ENCODE measurements at places on chromosomes 6 and 20.

DNA sequence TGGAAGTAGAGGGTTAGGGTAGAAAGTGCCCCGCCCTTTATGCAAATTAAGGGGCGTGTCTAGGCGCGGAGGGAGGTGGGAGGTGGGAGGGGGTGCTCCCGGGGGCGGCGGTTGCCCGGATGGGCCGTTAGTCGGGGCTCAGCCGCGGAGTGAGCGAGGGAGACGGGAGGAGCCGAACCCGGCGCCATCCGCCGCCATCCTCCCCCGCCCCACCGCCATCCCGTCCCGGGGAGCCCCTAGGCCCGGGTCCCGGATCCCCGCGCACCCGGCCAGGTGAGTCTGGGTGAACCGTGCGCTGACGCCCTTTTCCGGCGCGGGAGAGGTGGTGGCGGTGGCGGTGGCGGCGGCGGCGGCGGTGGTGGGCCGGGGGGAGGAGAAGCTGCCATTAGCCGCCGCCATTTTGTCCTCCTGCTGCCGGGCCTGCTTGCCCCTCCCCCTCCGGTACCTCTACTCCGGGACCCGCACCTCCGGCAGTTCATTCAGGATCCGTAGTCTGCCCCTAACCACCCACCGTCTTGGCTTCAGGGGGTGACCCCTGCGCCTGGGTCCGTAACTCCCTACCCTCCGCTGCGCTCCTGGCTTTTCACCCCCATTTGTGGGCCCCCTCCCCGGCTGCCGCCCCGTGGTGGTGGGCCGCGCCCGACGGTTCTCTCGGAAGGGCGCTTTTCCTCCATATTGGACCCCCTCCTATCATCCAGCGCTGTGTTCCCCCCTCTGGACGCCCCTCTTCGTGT lies at the start of gene PRRC2A:
TSS of gene PRRC2A (plus strand) at position 130 of the 734 bp plus-strand sequence. CDS start 2,075 bp downstream, outside the sequence.
- H3K4me1 ChIP-seq: peaks cover 38% of the 10 kb centered on the region
- H3K36me3 ChIP-seq: peaks cover 34% of the 10 kb centered on the region
- peak within 1 kb of the TSS; percentile 74 for H3K4me3 ChIP-seq
- DNase-seq: peak; percentile 90
- peak within 1 kb of the TSS; percentile 99 for H3K27ac ChIP-seq

DNA sequence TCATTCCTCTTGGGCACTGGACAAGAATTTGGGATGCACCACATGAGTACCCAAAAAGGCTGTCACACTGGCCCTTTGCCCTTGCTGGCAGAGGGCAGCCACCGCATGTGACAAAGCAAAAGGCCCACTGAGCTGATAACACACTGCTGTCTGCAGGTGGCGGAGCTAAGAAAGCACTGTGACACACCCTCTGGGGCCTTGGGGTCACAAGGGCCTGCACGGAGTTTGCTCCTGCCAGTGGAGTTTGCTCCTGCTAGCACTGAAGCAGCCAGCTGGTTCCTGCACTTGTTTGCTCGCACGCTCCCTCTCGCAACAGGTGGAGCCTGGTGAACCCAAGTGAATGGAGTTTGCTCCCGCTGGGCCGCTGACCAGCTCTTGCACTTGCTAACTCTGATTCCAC lies 132.6 kb downstream of the LCA5 start:
- no peaks in the 10 kb centered on the region for H3K4me1 ChIP-seq
- H3K27ac ChIP-seq: no peak overlapping the region
- no peak for DNase-seq
- H3K4me3 ChIP-seq: no peak overlapping the region

GRCh38 chr6:155765275-155766194 lies 309.9 kb upstream of the NOX3 start:
- no peaks in the 10 kb centered on the region for H3K36me3 ChIP-seq
- no peaks in the 10 kb centered on the region for H3K27me3 ChIP-seq
- H3K4me1 ChIP-seq: no peaks in the 10 kb centered on the region
- no peak overlapping the region for H3K4me3 ChIP-seq

DNA sequence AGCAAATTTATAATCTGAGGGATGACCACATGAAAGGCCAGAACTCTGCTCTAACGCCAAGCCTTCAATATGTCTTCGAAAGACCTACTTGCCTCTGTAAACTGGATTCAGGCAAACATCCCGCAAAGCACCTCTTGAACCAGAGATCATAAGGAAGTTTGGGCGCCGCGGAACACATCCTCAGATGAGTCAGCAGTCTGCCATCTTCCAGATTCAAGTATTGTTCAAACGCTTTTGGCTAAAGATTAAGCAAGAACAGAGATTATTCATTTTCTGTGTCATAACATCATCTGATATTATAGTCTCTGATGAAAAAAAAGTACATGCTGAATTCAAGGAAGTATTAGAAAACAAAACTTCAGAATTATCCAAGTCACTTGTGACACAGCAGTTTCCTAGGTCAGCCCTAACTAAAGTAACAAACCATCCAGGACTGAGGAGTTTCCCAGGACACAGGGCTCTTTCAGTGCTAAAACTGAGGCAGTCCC lies 20.8 kb downstream of the TBC1D7 start:
- no peaks in the 10 kb centered on the region for H3K27me3 ChIP-seq
- DNase-seq: no peak
- H3K36me3 ChIP-seq: peaks cover 68% of the 10 kb centered on the region
- H3K27ac ChIP-seq: no peak overlapping the region

GRCh38 chr6:106685833-106686232 lies 56.5 kb downstream of the QRSL1 start:
- H3K27ac ChIP-seq: no peak overlapping the region
- H3K27me3 ChIP-seq: no peaks in the 10 kb centered on the region
- no peak overlapping the region for H3K4me3 ChIP-seq
- no peaks in the 10 kb centered on the region for H3K4me1 ChIP-seq
- H3K36me3 ChIP-seq: no peaks in the 10 kb centered on the region
- no peak for DNase-seq

DNA sequence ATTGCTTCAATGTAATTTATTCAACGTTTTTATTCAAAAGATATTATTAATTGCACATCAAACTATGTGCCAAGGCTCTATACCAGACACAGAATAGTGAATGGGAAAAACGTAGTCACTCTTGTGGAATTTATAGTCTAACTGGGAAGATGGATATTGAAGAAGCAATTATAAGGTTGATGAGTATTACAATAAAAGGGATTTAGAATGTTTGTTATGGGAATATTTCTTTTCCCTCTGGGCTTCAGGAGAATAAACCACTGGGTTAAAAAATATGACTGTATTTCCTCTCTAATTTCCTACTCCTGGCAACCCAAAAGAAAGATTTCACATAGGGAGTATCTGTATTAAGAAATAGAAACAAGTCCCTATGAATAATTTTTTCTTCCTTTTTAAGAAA lies 25.1 kb upstream of the UTRN start:
- no peak for DNase-seq
- H3K27ac ChIP-seq: no peak overlapping the region
- no peaks in the 10 kb centered on the region for H3K4me1 ChIP-seq
- H3K36me3 ChIP-seq: no peaks in the 10 kb centered on the region
- no peak overlapping the region for H3K4me3 ChIP-seq

DNA sequence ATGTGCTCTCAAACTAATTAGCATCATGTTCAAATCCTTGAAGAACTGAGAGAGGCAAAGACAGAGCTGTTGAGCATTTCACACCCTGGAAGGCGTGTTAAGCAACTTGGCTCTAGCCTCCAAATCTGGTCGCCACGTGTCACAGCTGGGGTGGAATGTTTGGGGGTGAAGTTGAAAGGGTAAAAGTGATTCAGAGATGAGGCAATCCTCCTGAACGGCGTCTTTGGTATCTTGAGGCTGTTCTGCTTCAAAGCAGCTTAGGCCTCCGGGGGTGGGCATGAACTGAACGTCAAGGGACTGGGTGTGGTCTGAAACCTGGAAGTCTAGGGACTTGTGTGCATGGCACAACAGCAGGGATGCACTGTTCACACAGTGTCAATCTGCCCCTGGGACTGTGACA lies 62.3 kb downstream of the TRAM2 start:
- no peaks in the 10 kb centered on the region for H3K27me3 ChIP-seq
- no peak overlapping the region for H3K4me3 ChIP-seq
- DNase-seq: no peak

DNA sequence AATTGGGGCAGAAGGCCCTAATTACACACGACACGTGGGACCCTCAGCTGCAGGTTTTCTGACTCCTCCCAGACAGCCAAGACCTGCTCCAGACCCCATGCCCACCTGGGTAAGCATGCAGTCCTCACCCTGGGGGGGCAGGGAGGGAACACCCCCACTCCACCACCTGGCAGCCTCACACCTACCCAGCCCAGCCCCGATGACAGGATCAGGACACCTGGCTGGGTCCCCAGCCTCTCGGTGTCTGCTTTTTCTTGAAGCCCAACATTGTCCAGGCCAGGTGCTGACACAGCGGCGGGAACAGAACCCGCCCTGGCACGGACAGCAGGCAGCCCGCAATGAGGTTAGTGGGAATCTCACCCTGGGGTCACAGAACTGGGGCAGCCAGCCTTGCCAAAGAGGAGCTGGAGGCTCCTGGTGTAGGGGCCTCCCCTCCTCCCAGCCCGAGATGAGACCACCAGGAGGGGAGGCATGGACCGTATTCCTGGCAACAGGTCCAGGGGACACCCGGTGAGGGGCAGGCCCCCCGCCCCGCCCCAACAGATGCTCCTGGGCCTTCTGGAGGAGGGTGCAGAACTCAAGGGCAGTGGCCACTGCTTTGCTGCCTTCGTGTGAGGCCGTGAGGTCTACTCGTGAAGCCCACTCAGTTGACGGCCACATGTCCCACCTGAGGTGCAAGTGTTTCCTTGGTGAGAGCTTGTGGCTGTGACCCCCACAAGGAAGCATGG lies 103.8 kb downstream of the DLL1 start:
- H3K27ac ChIP-seq: no peak overlapping the region
- no peak overlapping the region for H3K4me3 ChIP-seq
- no peak for DNase-seq
- no peaks in the 10 kb centered on the region for H3K27me3 ChIP-seq

- H3K27me3 ChIP-seq: peaks cover 6% of the 10 kb centered on the region
- no peak for DNase-seq
- no peak overlapping the region for H3K27ac ChIP-seq
- H3K4me1 ChIP-seq: no peaks in the 10 kb centered on the region
- H3K4me3 ChIP-seq: no peak overlapping the region
Measured at GRCh38 chr20:20075032-20075431, 22.7 kb downstream of the CFAP61 start.

GRCh38 chr6:26217714-26218075 lies 130.5 kb downstream of the HFE start:
- peak overlapping the region; percentile 76 for H3K4me3 ChIP-seq
- H3K36me3 ChIP-seq: no peaks in the 10 kb centered on the region
- peak overlapping the region; percentile 88 for H3K27ac ChIP-seq
- H3K4me1 ChIP-seq: peaks cover 37% of the 10 kb centered on the region
- no peak for DNase-seq
- no peaks in the 10 kb centered on the region for H3K27me3 ChIP-seq
